ENCODE measurements at places on chromosomes 3 and 15.

DNA sequence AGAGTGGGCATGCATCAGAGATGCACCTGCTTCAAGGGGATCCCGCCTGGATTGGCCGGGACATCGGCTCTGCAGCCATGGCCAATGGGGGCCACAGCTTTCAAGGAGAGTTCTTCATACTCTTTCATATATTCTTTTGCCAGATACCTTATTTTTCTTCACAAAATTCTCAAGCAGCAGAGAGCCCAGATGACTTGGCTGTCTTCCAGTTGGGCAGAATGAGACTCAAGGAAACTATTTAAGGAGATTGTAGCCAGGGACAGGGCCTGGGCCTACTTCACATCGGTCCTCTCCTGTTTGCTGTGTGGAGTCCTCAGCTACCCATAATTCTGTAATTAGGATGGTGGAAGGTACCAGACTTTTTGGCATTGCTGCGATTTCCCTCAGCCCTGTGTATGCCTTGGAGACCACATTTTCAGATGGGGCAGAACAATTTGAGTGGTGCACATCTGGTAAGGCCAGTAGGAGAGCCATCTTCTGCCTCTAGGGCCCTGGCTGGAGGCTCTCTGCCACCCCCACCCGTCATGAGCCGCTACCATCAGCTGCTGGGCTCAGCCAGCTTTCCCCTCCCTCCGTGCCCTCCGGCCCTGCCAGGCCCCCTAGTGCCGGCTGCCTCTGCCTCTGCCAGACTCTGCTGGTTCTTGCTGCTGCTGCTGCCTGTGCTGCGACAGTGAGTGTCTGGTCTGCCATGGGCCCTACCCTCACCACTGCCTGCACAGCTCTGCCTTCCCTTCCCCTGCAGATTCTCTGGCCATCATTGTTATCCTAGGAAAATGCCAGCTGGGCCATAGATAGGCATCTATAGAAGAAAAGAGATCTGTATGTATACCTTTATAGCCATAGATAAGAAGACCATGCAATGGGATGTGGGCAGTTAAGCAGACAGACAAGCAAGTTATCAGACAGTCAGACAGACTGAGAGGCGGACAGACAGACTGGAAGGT lies 6.7 kb downstream of the PLIN1 start:
- DNase-seq: no peak

DNA sequence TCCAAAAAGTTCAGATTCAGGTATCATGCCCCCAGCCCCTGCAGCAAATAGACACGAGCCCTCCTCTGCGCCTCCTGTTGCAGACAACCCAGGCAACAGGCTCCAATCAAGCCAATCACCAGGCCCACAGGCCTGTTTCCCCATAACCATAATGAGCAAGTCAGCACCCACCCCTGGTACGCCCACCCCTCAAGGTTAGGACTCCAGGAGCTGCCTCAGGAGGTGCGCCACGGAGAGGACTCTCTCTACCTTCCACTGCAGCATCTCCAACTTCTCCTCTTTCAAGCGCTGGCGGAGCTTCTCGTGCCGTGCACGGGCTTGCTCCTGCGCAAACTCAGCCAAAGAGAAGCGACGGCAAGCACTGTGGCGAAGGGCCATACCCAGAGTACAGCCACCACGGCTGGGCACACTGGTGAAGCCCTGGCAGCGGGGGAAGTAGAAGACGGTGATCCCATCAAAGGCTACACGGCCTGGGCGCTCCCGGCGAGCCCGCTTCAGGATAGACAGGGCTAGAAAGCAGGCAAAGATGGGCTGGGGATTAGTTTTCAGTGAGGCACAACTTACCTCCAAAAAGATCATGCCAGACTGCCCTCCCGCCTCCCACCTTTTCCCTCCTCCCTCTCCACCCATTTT lies 8.5 kb downstream of the CSRNP1 start:
- no peak for DNase-seq

DNA sequence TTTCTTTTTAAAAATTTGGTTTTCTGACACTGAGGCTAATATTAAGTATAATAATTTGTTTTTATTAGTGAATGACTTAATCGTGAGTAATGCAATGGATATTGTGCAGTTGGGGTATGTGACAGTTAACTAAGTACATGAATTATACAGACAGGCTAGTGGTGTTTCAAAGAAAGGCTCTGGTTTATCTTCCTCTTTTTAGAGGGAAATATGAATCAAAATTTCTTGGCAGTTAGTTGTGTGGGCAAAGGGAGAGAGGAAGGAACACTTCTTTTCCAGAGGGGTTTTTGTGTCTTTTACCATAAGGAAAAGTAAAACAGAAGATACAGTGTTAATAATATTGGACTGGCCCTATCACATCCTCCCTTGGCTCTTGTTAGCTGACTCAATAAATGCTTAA lies 2.7 kb downstream of the ZNF654 start:
- no peak for DNase-seq

- peak; percentile 4 for DNase-seq
These were observed 16.1 kb upstream of the TM4SF1 start for GRCh38 chr3:149393345-149394160.

- DNase-seq: no peak
These were observed 32.5 kb downstream of the TCF12 start for GRCh38 chr15:56950979-56951378.

GRCh38 chr3:78588906-78589621 lies 1178.7 kb downstream of the ROBO1 start:
- no peak for DNase-seq

- no peak for DNase-seq
These were observed 8.9 kb upstream of the KBTBD8 start for GRCh38 chr3:66989241-66989640.

- DNase-seq: no peak
These were observed 468.0 kb upstream of the GBE1 start for GRCh38 chr3:82229397-82229796.

DNA sequence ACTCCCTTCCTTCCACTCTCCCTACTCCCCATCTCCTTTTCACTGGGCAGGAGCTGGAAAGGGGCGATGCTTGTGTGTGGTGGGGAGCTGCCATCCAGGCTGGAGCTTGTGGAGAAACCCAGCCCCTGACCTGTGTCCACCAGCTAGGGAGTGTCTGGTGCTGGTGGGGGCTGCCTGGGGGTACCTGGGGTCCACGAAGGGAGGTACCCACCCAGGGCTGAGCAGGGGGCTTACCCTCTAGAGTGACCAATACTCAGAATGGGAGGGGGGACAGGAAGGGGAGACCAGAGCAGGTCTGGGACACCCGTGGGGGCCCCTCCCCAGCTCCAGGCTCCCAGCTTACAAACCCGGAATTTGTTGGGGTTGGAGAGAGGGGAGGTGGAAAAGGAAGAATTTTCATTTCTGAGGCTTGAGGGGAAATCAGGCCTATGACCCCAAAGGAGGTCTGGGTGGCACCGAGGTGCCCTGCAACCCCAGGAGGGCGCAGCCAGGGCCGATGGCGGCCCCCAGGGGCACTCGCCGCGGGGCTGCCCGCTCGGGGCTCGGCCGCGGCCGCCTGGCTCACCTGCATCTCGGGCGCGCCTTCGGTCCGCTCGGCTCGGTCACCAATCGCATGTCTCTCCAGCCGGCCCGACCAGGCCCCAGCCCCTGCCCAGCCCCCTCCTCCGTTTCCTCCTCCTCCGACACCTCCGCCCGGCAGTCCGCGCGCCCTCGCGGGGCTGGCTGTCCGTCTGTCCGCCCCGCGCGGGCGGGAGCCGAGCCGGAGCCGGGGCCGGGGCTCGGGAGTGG lies 773 bp downstream of the LINGO1 start:
- no peak for DNase-seq

GRCh38 chr3:177772908-177773557 lies 575.8 kb upstream of the TBL1XR1 start:
- no peak for DNase-seq

DNA sequence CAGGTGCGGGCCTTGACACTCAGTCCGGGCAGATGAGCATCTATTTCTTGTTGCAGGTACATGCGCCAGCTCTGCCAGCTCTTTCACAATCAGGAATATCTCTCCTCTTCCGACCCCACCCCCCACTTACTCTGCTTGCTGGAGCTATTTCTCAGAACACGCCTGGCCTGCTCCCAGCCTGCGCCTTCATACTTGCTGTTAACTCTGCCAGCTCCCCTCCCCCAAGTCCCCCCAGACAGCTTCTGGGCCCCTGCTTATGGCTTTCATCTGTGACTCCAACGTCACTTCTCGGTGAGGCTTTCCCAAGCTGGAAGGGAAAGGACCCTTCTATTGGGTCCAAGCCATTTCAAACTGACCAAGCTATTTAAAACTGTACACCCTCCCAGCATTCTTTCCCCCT lies 15.2 kb downstream of the MAGEF1 start:
- DNase-seq: no peak

GRCh38 chr3:72571052-72571451 lies 277.2 kb downstream of the SHQ1 start:
- DNase-seq: no peak

DNA sequence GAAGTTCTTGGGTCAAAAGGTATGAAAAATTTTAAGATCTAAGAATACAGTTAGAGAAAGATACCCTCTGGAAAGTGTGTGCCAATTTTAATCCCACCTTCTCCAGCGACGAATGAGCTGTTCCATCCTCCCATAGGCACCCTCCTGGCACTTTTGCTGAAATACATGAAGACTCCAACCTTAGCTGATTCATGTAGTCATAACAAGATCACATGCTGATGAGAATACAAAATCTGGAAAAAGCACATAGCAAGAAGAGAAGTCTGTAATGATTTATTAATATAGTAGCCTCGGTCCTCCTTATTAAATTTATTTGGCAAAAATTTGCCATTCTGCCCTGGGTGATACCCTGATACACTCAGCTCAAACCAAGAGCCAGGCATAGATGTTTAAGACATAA lies 88.9 kb downstream of the CCR1 start:
- DNase-seq: no peak

- DNase-seq: no peak
These were observed 37.9 kb downstream of the KLHL6 start for GRCh38 chr3:183517607-183518006.

GRCh38 chr3:31490502-31490901 lies 42.2 kb upstream of the STT3B start:
- no peak for DNase-seq
